Activated T-helper 1 cell treated with Interleukin-2 at 50 U/mL for 16 hours (primary cell): ENCODE measurements at places on chromosomes 6 and 20.

DNA sequence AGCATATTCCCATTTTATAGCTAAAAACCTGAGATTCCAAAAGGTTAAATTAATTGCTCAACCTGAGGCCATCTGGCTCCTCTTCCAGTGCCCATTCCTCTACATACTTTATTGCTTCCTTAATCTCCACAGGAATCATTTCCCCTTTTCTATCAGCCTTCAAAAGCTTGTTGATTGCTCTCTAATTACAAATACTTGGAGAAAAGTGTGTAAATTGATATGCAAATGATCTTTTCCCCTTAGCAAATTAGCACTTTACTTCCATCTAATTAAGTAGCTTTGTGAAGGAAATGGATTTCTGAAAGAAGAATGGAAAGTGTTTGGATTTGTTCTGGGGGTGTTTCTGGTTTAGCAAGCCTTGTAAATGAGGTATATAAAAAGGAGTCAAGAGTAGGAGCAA is 323.3 kb downstream of the GRIK2 start:
- DNase-seq, result no peak

GRCh38 chr20:7410150-7410549 is 530.1 kb downstream of the HAO1 start:
- no peak for DNase-seq

- DNase-seq, result no peak
Observed at GRCh38 chr6:131132360-131132759, 2.9 kb upstream of the AKAP7 start.

GRCh38 chr6:159071843-159072769 is 27.3 kb upstream of the TAGAP start:
- DNase-seq, result no peak

DNA sequence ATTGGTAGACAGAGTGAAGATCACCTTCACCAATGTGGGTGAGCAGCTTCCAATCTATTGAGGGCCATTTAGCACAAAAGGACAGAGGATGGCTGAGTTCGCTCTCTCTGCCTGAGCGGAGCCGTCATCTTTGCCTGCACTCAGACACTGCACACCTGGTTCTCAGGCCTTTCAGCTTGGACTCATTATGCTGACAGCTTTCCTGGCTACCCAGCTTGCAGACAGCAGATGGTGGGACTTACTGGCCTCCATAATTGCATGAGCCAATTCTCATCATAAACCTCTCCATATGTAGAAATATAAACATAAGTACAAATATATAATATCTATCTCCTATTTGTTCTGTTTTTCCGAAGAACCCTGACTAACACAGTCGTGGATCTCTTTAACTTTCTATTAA is 13.7 kb downstream of the TBXT start:
- no peak for DNase-seq

DNA sequence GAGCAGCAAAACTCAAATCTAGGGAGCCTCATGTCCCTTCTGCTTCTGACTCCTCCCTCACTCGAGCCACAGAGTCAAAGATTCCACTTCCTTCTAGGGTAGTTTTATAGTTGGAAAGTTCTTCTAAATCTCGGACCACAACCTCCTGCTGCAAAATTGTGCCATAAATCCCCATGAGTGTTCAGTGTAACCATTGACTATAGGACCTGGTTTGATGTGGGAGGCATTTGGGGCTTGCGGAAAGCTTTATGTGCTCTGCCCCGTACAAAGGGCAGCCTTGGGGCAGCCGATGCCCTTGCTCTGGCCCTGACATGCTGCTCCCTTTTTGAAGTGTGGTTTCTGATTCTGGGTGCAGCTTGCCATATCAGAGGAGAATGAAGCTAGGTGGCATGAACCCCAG is 43.6 kb upstream of the IER3 start:
- no peak for DNase-seq

DNA sequence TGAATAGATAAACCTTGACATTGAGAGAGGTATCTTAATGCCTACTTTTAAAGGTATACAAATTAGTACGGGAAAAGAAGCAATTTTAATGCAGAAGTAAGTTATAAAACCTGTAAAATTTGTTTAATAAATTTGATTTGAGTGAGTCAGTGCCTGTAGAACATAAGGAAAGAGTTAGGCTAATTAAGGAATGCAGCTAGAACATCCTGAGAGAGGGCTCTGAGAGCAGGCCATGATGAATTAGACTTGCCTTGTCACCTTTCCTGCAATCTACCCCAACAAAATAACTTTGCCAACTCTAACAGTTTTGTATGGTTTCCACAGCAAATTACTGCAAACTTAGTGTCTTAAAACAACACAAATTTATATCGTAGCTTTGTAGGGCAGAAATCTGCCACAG is 700.8 kb downstream of the RFPL4B start:
- DNase-seq, result no peak

DNA sequence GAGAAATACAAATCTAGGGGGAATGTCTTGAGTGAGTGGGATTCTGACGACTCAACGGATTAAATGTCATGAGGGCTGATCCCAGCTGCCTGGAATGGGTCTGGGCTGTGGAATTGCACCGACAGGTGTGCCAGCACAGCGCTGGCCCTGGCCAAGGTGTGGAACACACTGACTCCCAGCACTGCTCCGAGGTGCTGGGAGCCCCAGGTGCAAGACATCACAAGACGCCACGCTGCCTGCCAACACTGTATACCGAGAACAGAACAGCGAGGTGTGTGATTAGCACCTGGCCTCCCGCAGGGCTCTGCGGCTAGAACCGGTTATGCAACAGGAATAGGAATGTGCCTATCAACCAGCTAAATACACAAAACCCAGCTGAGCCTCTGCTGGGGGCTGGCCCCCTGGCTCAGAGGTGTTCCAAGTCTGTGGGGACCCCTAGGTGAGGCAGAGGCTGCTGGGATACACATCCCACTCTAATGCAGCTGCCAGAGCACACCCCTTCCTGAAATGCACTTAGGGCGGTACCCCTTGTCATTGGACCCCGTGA is 24.8 kb upstream of the APMAP start:
- no peak for DNase-seq

- DNase-seq, result no peak
Observed at GRCh38 chr6:157104803-157105202, 218.5 kb downstream of the TMEM242 start.

DNA sequence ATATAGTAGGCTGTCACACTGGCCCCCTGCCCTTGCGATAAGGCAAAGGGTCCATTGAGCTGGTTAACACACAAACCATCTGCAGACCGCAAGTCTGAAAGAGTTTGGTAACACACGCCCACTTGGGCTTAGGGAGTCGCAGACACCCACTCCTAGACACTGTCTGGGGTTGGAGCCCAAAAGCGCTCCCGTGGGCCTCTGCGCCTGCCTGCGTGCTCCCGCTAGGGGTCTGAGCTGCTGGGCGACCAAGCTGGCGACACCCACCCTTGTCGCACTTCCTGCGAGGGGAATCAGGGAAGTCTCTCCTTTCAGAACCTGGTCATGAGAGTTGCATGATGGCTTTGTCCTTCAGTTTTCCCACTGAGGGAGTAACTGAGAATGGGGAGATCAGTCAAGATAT is 653.0 kb downstream of the HTR1B start:
- no peak for DNase-seq

GRCh38 chr6:116973976-116974375 is 96.9 kb downstream of the RFX6 start:
- no peak for DNase-seq

- peak; percentile 31 for DNase-seq
Observed at GRCh38 chr20:45798935-45799642, 7.3 kb downstream of the DNTTIP1 start.

- no peak for DNase-seq
Observed at GRCh38 chr6:44067173-44068139, 59.8 kb downstream of the MRPL14 start.

GRCh38 chr20:50229156-50229607 is 38.6 kb downstream of the CEBPB start:
- DNase-seq, result no peak

DNA sequence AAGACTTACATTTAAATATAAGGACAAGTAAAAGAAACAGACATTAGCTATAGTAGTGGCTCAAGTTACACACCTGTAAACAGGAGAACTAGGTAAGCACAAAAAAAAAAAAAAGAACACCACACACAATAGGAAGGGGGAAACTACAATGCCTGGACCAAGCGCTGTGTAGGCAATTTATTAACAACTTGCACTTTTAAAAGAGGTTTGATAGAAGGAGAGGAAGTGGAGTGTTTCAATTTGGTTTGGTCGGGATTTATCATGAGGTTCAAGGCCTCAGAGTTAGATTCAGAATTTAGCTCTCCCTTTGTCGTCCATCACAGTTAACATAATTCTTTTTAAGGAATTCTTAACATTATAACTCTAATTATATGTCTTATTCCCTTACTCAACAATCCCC is 1.1 kb upstream of the USP49 start:
- no peak for DNase-seq

DNA sequence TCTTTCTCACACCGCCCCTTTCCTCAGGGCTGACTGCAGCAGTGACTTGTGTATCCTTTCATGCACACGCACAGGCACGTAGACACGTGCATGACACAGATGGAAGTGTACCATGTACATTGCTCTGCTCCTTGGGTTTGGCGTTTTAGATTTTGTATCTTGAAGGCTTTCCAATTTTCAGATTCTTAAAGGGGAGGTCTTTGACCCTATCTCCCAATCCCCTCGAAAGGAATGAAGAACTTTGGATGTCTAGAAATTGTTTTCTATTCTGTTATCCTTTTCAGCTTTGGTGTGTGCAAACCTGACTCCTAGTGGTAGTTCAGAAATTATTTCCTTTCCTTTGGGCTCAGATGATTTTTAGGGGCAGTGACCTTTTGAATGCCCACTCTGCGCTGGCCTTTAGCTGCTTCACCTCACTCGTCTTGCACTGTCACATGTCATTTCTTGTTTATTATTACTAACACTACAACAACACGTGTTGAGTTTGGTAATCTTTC is 63.0 kb downstream of the HIVEP1 start:
- DNase-seq, result no peak

- no peak for DNase-seq
Observed at GRCh38 chr20:3987296-3987695, 28.1 kb downstream of the RNF24 start.

DNA sequence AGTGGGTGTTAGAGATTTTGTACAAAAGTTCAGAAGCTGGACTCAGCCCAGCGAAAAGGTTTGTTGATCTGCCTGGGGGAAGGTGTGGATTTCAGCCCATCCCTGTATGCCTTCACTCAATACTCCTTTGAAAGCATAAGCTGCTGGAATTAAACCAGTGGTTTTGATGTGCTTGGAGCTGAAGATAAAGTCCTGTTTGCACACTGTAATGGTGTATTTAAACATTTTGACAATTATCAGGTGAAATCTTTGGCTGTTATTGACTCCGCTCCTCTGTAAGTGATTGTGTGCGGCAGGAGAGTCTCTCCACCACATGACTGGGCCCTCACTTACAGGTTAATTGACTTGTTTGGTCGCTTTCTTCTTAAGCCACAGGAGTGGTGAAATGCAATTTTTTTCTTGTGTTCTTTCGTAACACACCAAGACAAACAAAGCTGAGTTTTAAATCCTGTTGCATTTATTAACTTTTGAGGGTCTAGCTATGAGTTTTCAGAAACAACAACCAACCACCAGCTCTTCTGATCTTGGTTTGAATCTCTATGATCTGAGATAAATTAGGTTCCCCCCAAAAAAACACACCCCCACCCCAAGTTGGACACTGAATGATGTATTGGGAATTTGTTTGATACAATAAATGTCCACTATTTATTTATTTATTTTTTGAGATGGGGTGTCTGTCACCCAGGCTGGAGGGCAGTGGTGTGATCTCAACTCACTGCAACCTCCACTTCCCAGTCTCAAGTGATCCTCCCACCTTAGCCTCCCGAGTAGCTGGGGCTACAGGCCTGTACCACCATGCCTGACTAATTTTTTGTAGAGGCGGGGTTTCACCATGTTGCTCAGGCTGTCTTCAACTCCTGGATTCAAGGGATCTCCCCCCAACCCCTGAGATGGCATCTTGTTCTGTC is 46.3 kb upstream of the NCOA3 start:
- no peak for DNase-seq

DNA sequence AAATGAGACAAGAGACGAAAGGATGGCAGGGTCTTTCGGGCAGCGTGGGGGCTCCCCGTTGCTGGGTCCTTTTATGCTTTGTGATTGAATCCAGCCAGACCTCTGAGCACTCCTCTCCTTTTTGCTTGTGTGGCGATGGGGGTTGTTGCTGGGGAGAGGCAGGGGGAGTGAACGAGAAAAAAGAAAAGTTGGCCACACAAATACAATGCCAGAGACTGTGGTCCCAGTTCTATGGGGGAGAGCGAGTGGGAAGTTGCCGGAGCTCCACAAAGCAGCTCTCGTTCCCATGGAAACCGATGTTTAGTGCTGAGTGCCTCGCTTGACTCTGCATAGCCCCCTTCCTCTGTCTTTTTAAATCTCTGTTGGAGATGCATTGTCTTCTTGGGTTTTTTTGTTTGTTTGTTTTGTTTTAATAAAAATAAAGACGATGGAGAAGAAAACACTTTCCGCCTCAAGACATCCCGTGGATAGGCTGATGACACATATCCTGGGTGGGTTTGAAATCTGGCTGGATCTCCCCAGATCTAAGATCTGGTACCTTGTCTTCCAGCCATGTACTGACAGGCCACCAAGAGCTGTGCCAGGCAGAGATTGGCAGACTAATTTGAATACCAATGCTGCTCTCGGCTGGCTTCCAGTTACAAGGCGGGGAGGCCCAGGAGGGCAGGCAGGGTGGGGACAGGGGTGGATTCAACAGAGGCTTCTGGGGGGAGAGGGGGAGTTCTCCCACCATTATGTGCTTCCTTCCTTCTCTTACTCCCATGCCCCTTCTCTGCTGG is 529.3 kb downstream of the QKI start:
- no peak for DNase-seq

DNA sequence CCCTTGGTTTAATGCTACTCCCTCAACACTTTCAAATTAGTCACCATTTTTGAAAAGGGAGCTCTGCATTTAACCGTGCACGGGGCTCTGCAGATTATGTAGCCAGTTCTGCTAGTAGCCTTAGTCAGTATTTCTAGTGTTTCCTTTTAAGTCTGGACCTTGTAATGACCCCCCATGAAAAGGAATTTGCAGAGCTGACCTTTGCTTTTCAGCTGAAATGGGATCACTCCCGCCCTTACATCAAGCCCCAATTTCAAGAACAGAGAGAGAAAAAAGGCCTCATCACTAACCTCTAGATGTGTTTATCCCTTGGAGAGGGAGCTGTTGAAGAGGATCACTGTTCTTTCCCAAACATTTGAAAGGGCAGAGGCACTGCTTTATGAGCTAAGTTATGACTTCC is 490.7 kb upstream of the BTBD3 start:
- DNase-seq, result no peak

GRCh38 chr6:14861491-14861943 is 384.4 kb upstream of the JARID2 start:
- DNase-seq, result no peak

- DNase-seq, result no peak
Observed at GRCh38 chr6:117795234-117795633, 111.8 kb upstream of the SLC35F1 start.

GRCh38 chr20:37774156-37774555 is 80.3 kb downstream of the CTNNBL1 start:
- DNase-seq, result no peak

DNA sequence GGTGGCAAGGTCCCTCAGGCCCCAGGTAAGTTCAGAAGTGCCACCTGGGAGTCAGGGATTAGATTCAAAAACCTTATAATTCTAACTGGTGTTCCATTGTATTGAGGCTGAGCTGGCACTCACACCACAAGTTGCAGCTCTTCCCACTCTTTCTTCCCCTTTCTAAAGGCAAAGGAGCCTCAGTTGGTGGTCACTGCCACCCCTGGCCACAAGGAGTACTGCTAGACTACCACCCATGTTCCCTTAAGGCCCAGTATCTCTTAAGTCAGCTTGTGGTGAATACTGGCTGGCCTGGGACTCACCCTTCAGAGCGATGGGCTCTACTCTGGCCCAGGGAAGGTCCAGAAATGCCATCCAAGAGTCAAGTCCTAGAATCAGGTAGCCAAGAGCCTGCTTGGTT is 421.1 kb upstream of the KHDRBS2 start:
- DNase-seq, result no peak

GRCh38 chr20:63756648-63756991 is 17.0 kb downstream of the SLC2A4RG start:
- no peak for DNase-seq
